ENCODE measurements at places on chromosomes 5 and 9. TPM values are rescaled to one million over a fixed set of nuclear protein-coding genes. Genes with fewer than 3 reads are reported as not detected.
A peak's percentile ranks its signal among the peaks of the same experiment; 100 is the strongest.

DNA sequence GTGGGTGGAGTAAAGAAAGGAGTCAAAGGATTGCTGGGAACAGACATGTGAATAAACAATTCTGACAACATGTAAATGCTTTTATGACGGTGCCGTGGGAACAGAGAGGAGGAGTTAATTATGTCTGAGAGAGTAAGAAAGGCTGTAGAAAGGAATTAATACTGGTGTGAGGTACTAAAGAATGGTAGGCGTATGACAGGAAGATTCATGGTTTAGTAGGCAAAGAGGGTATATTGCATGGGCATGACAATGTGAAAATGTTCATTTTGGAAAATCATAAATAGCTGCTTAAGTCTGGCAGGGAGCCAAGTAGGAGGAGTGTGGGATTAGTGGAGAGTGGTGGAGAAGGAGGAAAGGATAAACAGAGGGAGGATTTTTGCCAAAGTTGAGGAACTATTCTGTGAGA, 19.7 kb downstream of the NAA35 start:
- DNase-seq = no peak

The LCN2 gene
- 1.1 TPM for polyA plus RNA-seq

DNA sequence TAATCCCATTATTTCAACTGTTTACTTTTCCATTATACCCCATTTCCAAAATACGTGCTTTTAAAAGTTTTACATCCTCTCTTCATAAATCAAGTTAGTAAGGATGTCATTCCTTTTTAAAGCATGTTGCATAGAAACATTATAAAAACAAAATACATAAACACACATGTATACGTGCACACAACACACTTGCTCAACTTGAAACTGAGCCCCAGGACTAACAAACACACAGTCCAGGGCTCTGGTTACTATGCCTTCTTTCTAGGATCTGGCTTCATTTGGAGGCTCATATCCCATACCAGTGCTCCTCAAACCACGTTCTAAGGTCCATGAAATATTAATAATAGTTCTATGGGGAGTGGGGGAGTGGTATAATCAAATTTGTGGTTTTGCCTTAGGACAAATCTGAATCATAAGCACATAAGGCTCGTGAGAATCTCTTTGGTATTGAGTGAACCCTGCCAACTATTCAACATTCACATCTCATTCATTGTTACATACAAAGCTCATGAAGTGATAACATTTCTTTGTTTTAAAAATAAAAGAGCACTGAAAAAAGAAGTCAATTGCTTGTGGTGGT, 55.2 kb downstream of the NFIB start:
- no peak for DNase-seq

The TEX48 gene
- not detected for polyA plus RNA-seq

DNA sequence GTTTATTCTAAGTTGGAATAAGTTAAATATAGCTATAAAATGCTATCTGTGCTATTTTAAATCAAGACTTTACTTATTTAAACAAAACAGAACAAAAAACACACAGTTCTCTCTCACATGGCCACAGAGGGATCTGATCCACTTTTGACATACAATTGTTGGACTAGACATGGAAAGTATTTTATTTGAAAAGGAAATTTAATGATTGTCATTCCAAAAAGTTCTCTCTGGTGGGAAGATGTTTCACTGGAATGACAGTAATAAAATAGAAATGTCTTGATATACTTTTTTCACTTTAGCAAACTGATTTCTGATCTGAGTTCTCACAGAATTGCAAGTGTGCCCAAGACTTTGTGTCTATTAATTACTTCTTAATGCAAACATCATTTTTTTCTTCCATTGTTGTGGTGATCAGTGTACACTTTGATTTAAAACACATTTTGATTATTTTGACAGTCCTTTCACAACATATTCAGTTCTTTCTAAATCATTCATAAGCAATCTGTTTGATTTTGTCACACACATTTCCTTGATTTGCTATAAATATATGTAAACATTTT, 30.1 kb upstream of the MINAR2 start:
- peak; percentile 69 for DNase-seq

DNA sequence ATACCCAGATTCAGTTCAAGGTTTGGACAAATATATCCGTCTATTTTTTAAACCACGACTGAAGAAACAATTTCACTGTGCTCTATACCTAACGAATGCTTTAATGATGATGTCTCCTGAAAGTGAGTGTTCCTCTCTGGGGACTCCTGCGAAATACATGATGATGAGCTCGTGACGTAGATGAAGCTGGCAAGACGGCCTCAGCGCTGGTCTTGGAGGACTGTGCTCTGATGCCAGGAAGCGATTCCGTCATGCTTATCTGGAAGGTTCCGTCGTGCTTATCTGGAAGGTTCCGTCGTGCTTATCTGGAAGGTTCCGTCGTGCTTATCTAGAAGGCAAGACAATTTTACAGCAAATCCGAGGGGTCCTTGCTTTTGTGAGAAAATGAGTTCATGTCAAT, 250.8 kb upstream of the IRX2 start:
- DNase-seq = no peak

GRCh38 chr5:155906046-155906445, 420.9 kb upstream of the SGCD start:
- DNase-seq = no peak

The ENHO gene
- 3.4 TPM for polyA plus RNA-seq

GRCh38 chr5:150295172-150295634, 5.6 kb upstream of the CAMK2A start:
- no peak for DNase-seq

GRCh38 chr5:144194144-144194543, 23.5 kb downstream of the KCTD16 start:
- DNase-seq = no peak

DNA sequence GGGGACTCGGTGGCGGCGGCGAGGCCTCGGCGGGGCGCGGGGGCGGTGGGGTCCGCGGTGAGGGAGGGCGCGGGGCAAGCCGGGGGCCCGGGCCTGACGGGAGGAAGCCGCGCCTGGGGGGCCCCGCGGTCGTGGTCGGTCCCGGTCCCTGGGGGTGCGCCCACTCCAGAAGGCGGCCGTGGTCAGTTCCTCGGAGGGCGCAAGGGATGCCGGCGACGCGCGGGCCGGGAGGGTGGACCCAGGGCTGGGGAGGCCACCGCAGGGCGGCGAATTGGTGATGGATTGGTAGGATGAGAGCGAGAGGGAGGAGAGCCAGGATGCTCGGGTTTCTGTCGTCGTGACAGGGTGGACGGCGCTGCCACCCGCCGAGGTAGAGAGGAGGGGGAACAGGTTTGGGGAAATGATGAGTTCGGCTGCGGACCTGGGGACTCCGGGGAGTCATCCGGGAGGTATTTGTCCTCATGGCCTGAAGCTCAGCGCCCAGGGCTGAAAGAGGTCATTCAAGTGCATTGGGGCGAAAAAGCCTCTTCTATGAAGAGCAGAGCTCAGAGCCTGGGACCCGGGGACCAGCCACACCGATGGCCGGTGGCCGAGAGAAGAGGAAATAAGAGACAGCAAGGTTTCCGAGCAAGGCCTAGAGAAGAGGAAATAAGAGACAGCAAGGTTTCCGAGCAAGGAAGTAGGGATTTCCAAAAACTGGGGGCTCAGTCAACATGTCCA, 557 bp downstream of the GNG10 start:
- no peak for DNase-seq

GRCh38 chr9:115837618-115838017, 316.0 kb upstream of the PAPPA start:
- DNase-seq = no peak

- peak; percentile 52 for DNase-seq
Measured at GRCh38 chr9:32716425-32716824, 66.9 kb upstream of the TMEM215 start.

- no peak for DNase-seq
Measured at GRCh38 chr5:88214655-88215054, 54.0 kb downstream of the TMEM161B start.

DNA sequence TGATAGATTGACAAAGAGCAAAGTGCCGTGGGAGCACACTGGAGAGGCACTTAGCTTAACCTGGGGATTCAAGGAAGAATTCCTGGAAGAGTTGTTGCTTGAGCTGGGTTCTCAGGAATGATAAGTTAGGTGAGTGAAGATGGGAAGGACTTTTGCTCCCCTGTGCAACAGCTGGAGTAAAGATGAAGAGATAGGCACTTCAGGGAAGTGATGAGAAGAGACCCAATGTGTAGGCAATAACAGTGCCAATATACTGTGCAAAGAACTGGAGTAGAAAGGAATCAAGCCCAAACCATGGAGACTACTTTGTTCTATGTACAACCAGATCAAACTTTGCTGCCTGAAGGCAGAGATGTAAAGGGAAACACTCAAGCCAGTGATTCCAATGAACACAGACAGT, 92.2 kb downstream of the ADGRV1 start:
- DNase-seq = no peak

DNA sequence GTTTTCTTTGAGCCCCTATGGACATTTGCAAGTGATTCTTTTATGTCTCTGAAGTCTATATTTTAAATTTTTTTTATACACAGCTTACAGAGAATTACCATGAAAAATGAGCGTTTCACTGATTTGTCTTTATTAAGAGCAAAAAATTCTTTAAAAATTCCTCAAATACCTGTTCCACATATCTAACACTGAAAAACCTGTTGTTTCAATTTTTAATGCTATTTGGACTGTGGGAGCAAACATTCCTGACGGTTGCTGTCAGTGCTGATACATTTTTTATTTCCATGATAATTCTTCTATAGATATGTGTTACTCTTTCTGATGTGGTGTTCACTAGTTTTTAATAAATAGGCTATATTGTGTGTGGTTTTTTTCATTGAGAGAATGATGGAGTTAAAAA, 199.8 kb downstream of the GDNF start:
- no peak for DNase-seq

The SPATA9 gene
- polyA plus RNA-seq = 1.4 TPM

The NRG2 gene
- polyA plus RNA-seq = 1.5 TPM

The DPM2 gene
- polyA plus RNA-seq = 19.8 TPM

DNA sequence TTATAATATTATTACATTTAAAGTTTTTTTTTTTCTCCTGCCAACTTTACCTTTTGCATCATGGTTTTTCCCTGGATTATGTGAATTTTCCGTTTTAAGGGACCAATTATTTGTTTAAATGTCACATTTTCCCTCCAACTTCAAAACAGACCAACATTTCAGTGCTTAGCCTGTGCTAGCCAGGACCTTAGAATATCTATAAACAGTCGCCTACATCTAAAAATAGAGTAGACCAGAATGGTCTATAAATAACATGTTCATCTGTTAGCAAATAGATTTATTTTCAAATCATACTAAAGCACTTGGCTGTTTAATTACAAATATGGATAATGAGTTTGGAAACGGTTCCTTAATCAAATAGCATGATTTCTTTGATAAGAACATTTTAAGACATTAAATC, 192.0 kb downstream of the FBN2 start:
- DNase-seq = no peak

The ANKRD33B gene
- 1.8 TPM for polyA plus RNA-seq

DNA sequence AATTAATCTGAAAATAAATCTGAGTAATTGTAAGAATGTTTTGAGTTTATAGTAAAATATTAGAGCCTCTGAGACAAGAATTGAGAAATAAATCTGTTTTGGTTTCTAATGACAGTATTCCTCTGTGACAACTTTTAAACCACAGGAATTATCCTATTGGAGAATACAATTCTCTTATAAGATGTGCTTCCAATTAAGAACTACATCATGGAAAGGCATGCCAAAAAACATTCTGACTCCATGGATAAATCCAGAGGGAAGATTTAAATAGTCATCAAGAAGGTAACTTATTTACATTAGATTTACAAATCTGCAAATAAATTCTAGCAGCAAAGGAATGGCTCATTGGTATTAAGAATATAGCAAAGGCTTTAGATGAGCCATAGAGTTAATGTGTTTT, 178.3 kb upstream of the ACOT12 start:
- DNase-seq = peak; percentile 66

The NKD2 gene
- 2.4 TPM for polyA plus RNA-seq

The ZFP37 gene
- 3.3 TPM for polyA plus RNA-seq

The IL13 gene
- not detected for polyA plus RNA-seq

Data from forelimb muscle (tissue), 1 donor.